ENCODE measurements at places on chromosomes 2 and 18.

DNA sequence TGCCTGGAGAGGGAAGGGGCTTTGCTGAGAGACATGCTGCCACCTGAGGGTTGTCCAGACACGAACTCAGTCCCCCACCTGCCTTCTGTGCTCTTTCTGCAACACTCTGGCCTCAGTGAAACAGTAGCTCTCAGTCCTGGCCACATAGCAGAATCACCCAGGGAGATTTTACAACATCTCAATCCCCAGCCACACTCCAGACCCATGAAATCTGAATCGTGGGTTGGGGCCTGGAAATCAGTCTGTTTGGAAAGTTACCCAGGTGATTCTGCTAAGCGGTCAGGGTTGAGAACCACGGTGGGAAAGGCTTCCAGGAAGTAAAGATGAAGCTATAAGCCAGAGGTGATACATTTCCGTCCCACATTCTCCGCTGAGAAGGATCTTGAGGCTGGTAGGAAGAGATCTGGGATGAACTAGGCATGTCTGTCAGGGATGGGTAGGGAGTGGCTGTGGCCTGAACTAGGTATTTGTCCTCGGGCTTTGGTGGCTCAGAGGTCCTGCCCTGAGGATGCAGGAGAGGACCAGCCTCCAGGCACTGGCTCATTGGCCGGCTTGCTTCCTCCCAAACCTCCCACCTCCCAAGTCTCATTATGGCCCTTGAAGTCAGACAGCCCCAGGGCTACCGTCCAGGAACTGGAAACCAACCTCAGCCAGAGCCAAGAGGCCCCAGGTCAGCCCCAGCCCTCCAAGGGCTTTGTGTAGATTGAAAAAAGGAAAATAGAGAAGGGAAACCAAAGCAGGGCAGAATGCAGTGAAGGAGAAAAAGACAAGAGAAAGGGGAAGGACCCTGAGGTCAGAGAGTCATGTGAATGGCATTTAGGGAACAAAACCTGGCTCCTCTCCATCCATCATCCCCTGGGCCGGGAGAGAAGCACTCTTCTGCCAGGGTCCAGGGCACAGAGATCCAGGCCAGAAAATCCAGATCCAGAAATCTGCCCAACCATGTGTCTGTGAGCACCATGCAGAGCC lies 119.6 kb downstream of the ZFP36L2 start:
- no peak for DNase-seq

DNA sequence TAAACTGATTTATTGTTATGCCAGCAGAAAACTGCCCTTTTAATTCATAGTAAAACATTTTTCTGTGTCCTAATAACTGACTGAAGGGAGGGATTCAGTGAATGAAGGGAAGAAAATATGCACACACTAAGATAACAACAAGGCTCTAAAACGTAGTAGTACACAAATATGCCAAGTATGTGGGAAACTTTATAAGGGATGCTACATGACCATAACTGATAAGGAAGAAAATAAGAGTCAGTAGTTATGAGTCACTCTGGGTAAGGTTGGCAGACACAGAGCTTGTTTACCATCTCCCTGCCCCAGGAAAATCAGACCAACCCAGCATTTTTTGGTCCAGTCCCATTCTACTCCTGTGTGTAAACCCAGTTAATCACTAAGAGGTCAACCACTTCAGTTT lies 124.2 kb downstream of the RPRM start:
- DNase-seq: no peak

GRCh38 chr2:29519338-29519925 lies 402.0 kb downstream of the ALK start:
- DNase-seq: no peak

- DNase-seq: no peak
Observed at GRCh38 chr2:159362816-159363251, 76.3 kb upstream of the WDSUB1 start.

GRCh38 chr2:239756790-239757760 lies 268.1 kb downstream of the NDUFA10 start:
- DNase-seq: no peak

- no peak for DNase-seq
Observed at GRCh38 chr2:239762655-239763269, 262.4 kb downstream of the NDUFA10 start.

GRCh38 chr2:33321876-33322483 lies 154.5 kb upstream of the RASGRP3 start:
- no peak for DNase-seq

- no peak for DNase-seq
Observed at GRCh38 chr2:191927319-191927867, 80.5 kb upstream of the CAVIN2 start.

GRCh38 chr2:108184419-108184818 lies 55.3 kb upstream of the SULT1C3 start:
- no peak for DNase-seq

- DNase-seq: no peak
Observed at GRCh38 chr2:117918608-117919007, 95.3 kb downstream of the CCDC93 start.

- no peak for DNase-seq
Observed at GRCh38 chr2:70160545-70160944, 30.3 kb downstream of the C2orf42 start.

DNA sequence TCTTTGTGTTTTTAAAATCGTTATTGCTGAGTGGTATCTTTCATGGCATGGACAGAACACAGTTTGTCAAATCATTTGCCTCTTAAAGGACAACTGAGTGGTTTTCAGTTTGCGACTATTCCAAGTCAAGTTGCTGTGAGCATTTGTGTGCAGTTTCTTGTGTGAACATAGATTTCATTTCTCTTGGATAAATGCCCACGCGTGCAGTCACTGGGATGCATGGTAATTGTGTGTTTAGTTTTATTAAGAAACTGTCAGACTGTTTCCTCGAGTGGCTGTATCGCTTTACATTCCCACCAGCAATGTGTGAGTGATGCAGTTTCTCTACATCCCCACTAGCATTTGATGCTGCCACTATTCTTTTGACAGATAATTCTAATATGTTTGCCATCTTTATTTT lies 154.0 kb upstream of the ARL4C start:
- DNase-seq: no peak

DNA sequence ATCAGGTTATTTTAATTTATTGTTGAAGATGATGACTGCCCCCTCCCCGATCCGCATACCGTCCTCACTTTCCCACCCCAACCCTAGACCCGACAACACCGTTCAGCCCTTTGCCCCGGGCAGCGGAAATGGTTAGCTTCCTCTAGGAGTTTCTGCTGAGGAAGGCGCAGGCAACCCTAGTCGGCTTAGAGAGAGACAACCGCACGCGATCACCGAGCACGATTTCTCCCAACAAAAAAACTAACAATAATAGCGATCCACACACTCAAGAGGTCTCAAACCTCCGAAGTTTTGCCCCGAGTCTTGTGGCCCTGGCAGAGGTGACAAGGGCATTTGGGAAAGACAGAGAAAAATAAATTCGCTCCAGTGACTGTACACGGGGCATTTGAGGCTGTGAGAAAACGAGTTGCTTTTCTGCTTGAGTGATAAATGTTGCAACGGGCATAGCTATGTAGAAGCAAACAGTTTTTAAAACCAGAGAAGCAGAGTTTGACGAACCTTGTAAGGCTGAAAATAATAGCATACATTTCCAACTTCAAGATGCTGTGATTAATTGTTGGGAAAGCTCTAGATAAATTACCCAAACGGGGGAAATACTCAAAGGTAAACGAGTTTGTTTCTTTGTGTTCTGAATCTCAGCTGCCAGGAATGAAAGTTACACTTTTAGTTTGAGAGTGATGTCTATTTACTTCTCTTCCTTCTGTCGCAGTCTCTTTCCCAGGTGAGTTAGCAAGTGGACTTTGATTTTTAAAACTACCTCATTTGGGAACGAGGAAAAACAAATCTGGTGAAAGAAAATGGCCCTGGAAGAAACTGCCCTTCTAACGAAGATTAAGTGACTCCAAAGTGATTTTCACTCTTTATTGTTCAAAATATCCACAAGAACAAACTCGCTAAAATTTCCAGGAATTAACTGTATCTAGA lies 11.0 kb upstream of the SIX3 start:
- no peak for DNase-seq

GRCh38 chr2:47178341-47178740 lies 23.2 kb upstream of the STPG4 start:
- no peak for DNase-seq

DNA sequence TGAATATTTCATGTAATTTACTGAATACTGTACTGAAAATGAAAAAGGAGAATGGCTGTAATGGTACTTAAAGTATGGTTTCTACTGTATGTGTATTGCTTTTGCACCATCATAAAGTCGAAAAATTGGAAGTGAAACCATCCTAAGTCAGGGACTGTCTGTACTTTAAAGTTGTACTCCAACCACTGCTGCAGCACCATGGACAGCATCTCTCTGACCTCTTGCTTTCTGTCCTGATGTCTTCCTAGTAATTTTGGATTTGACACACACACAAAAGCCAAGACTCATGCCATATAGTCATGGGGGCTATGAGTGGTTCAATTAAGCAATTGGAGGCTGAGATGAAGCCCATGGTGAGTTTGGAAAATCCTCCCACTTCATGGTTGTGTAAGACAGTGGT lies 256.3 kb upstream of the PKDCC start:
- DNase-seq: peak; percentile 3

DNA sequence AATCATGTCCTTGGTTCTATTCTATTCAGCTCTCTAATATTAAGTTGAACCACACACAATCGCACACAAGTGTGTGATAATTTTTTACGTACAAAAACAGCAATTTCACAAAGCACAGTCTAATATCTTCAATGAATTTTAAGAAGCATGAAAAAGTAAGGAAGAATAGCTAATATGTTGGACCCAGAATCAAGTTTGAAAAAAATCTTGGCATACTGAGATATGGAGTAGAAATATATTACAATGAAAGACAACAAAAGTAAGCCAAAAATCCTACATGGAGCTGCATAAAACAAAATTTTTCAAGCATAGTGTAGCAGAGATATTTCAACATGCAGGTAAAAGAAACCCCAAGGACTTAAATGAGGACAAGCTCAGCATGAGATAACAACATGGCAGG lies 219.1 kb upstream of the RND3 start:
- DNase-seq: no peak

DNA sequence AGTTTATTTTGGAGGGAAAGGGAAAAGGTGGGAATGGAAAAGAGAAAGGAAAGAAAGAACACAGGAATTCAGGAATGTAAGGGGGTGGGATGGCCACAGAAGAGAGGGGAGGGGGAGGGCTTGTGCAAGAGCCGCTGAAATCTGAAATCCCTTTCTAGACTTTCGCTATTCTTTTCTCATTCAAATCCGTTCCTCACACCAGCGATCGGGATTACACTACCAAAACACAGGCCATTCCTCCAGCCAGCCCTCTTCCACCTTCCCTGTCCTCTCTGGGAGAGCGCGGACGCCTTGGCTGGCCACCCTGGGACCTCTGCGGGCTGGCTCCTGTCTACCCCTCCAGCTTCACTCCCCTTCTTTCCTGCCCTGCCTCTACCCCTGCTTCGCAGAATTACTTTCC lies 102.3 kb downstream of the CDCA7 start:
- no peak for DNase-seq

DNA sequence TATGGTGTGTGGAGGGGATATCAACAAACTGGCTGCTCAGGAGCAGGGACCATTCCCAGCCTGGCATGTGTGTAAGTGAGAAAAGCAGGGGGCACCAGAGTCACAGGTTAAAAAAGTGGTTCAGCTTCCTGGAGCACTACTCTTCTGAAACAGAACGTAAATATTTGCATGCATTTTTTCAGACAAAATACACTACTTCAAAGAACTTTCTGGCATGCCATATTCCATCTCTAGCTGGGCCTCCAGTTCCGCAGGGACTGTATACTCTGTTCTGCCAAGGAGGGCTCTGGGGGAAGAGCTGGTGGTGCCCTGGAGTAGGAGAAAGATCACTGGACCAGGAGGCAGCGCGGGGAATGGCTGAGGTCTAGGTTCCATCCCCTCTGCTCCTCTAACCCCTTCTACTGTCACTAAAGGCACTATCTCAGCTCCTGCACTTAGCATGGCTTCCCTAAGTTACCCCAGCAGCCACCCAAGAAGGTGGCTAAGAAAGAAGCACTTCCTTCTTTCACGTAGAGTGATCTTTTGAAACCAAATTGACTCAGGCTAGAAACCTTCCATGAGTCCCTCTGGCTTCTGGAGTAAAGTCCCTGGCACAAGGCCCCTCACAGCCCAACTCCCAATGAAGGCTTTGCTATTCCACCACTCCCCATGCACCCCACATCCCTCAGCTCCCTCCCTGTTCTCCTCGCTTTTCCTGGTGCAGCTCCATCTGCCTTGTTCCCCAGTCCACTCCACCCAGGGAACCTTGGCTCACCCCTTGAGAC lies 57.6 kb upstream of the CABLES1 start:
- no peak for DNase-seq

- DNase-seq: peak; percentile 20
Observed at GRCh38 chr2:216661639-216662375, 28.6 kb downstream of the IGFBP2 start.

GRCh38 chr2:161090411-161090810 lies 69.8 kb upstream of the TANK start:
- DNase-seq: peak; percentile 41
